ENCODE measurements at places on chromosomes 6 and 20. TPM values are rescaled to one million over a fixed set of nuclear protein-coding genes. Genes with fewer than 3 reads are reported as not detected.

DNA sequence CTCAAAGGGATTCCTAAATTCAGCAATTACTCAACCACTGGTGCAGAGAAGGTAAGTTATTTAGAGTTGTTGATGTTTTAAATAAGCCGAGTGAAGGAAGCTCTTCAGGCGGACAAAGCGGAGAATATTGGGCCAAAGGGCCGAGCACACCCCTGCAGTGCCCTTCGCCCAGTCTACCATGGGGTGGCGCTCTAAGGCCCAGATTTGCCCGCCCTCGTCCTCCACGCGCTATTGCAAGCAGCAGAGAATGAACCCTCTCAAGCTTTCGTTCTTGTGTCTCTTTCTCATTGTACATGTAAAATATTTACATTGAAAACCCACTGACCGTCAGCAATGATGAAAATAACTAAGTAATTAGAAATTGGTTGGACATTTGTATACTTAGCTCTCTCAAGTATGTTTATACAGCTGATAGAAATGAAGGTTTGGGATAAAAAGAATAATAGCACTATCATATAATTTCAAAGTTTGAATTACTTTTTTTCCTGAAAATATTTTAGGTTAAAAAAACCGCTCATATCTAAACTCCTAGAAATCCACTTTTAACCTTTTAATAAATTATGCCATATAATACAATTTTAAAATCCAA lies 195.0 kb upstream of the CEP162 start:
- DNase-seq: peak; percentile 36

Gene CTCFL
- total RNA-seq: not detected

Gene OXT
- total RNA-seq: 0.89 TPM

DNA sequence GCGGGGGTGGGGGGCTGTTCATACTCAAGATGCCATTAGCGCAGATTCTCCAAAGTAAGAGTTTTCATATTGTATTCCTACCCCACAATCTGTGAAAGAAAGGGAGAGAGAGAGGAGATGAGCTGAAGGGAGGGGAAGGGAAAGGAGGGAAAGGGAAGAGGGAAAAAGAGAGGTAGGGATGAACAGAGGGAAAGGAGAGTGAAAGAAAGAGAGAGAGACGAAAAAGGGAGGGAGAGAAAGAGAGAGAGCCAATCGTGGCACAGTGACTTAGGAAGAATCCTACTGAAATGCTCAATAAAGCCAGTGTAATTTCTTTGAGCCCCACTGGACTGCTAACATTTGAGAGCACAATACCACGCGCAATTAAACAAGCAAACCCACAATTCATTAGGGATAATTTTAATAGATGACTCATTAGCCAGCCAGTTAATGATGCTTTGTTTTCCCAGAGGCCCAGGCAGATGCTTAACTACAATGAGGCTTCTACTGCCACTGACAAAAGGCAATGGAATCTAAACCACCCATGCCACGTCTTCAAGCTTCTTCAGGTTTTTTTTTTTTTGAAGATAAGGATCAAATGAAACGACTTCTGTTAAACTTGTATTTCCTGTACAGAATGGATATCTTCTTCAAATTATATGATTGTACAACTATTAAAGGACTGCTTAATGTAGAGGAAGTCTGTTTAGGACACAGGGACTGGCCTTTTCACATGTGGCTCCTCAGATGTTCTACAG lies 306.8 kb downstream of the FOXC1 start:
- no peak for DNase-seq

- no peak for DNase-seq
Observed at GRCh38 chr6:41790045-41790444, 2.6 kb downstream of the TOMM6 start.

Gene PI16
- 0.37 TPM for total RNA-seq

Data from activated naive CD8-positive, alpha-beta T cell treated with anti-CD3 and anti-CD28 coated beads, Interleukin-2, amount 10 ng/mL, durations not matched to agents 7 days and 5 days (primary cell).